ENCODE measurements at places on chromosomes 7 and 10. TPM values are rescaled to one million over a fixed set of nuclear protein-coding genes. Genes with fewer than 3 reads are reported as not detected.

Gene PPP1R17
- 1.2 TPM for total RNA-seq

Gene TMEM176A
- 14.7 TPM for total RNA-seq

Gene TEX36
- 0.40 TPM for total RNA-seq

Gene EN2
- total RNA-seq = 0.72 TPM

Gene WNT8B
- total RNA-seq = 0.06 TPM

Gene CYP2C19
- 0.22 TPM for total RNA-seq

Gene SFTPD
- total RNA-seq = 0.59 TPM

Gene SPAM1
- not detected for total RNA-seq
